GOT3 (cell line): ENCODE measurements at places on chromosomes 11 and 22.

DNA sequence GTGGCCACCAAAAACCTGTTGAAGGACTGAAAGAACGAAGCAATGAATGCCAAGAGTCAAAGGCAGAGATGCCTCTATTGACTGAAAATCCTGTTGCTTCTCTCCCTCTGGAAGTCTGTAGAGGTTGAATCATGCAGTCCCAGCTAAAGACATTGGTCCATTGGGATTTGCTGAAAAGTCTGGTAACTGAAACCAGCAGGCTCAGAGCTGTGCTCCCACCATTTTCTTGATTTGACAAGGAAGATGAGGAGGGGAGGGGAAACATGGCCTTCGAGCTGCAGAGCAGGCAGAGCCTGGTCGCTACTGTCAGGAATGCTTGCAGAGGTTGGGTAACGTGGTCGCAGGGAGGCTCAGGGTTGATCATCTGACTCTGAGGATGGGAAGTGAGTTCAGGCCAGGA, 72.8 kb upstream of the CSNK2A3 start:
- DNase-seq: no peak

- DNase-seq: no peak
Observed at GRCh38 chr11:79121351-79121750, 319.5 kb downstream of the TENM4 start.

DNA sequence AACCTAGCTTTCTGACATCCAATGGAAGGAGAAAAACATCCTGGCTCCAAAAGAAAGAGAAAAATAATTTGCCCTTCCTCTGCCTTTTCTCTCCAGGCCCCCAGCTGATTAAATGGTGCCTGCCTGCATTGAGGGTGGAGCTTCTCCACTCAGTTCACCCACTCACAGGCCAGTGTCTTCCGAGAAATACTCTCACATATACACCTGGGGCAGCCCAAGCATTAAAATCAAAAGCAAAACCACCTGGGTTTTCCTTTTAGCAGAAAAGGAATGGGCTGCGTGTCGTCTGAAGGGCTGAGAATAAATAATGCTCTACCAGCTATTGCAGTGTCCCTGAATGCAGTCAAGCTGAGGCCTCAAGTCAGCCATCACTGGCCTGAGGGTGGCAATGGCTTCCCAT, 1143.8 kb upstream of the TENM4 start:
- DNase-seq: no peak

DNA sequence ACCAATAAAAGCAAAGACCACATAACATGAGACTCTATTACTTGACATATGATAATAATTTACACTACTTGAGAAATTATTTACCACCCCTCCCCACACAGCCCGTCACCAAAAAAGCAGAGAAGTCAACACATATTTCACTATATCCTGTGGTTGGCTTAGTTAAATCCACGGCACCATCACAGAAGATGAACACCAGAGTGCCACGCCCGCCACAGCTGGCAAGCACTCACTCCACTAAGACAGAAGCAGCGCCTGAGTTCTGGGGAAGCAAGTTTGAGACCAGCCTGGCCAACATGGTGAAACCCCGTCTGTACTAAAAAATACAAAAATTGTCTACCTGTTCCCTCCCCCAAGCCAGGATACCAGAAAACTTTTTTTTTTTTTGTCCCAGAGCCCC, 53.1 kb downstream of the PACSIN2 start:
- DNase-seq: no peak

DNA sequence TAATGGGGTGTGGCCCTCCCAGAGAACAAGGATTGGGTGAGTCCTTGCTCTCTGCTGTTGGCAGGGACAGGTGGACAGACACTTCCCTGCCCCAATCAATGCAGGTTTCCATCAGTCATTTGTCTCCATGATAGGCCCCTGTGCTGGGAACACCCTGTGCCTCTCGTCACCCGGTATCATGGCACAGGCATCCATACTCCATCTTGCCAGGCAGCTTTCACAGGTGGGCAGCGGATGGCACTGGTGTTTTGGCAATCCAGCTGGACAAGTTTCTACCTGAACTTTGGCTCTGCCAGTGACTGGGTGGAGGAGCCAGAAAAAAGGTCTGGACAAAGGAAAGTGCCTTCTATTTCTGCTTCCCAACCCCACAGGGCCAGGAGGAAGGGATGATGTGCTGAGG, 47.5 kb downstream of the TRIM29 start:
- no peak for DNase-seq

DNA sequence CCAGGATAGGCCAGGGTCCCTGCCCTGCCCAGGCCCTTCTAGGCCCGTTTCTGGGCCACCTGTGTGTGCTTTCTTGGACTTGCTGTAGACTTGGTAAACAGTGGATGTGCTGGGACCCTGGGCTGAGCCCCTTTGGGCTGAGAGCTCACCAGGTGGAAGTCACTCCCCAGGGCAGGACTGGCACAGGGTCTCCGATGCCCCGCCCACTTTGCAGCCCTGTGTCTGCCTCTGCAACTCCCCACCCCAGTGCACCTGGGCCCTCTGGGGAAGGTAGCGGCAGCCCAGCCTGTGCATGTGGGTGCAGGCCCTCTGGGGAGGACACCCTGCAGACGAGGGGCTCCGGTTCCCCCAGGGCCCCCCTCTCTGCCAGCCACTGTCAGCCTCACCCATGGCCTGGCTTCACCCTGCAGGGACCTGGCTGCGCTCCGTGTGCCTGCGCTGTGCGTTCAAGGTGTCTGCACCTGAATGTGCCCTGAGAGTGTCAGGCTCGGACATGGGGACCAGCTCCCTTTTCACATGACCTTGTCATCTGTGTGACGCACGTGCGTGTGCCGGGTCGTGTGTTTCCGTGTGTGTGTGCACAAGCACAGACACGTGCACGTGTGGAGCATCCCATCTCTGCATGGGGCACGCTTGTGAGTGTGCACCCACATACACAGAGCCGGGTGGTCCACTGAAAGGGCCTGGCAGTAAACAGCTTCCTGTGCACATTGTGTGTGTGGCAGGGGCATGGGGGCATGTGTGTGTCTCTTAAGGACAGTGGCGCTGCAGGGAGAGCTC, 118.5 kb downstream of the KCNQ1OT1 start:
- DNase-seq: no peak

DNA sequence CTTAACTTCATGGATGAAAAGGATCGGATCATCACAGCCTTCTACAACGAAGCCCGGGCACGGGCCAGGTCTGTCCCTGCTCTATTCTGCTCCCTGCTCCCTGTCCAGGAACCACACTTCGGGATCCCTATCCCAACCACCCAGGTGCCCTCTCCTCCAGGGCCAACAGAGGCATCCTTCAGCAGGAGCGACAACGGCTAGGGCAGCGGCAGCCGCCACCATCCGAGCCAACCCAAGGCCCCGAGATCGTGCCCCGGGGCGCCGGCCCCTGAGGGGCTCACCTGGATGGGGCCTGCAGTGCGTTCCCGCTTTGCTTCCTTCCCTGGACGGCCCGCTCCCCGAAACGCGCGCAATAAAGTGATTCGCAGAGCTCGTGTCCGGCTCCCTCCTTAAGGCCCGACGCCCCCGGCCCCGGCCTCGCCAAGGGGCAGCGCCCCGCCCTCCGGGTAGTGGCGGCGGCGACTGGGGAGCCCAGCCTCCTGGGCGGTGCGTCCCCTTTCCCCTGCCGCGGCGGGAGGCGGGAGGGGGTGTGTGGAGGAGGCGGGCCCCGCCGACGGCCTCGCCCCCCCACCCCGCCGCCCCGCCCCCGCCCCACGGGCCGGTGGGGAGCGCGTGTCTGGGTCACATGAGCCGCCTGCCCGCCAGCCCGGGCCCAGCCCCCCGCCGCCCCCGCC, at the start of gene VEGFB:
VEGFB (plus strand) TSS at position 672 of the 674 bp plus-strand sequence. CDS start 250 bp downstream, outside the sequence.
- DNase-seq: no peak

DNA sequence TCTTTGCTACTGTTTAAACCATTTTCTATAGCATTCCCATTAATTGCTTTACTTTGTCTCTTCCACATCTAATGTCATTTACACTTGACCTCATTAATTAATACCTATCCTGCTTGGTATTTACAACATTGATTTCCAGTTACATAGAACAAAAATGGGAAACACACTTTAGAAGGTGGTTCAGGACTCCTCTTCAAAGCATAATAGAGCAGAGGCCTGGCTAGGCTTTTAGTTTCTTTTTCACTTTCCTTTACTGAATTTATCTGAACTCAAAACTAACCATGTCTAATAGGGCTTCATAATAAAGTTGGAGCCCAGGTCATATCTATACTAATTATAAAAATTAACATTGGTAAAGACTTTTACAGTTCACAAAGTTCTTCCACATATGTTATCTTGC, 648.0 kb upstream of the KIRREL3 start:
- DNase-seq: no peak
